Hematopoietic multipotent progenitor cell treated with erythropoietin and hydrocortisone succinate and interleukin-3 and kit ligand, for 6 days (in vitro differentiated cells): ENCODE measurements at places on chromosomes 5 and 9.

DNA sequence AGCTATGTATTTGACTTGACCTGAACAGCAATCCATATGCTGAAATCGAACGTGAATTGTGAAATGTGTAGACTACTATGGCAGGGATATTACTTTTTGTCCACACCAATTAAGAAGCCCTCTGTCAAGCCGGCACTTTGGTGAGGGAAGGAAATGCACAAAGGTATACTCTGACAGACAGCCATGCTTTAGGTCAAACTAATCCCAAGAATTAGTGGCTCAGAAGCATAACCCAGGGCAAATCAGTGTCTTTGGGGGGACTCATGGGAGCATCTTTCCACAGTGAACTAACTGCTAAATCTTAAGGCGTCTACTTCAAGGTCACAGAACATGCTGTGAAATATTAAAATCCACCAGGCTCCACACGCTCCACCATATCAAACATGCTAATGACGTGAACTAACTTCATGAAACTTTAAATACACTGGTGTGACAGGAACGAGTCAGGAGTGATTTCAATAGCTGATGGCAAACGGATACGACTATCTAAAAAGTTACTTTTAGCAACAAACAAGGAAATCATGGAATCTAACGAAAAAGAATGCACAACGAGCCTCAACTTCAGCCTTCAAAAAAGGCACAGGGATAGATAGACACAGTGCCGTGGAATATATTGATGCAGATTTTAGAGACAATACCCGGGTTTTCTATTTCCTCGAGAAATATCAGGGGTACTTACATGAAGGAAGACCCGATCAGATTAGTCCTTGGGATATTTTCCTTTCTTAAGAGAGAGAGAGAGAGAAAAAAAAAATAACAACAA lies 527 bp downstream of the MEF2C start:
- DNase-seq, result peak; percentile 53

DNA sequence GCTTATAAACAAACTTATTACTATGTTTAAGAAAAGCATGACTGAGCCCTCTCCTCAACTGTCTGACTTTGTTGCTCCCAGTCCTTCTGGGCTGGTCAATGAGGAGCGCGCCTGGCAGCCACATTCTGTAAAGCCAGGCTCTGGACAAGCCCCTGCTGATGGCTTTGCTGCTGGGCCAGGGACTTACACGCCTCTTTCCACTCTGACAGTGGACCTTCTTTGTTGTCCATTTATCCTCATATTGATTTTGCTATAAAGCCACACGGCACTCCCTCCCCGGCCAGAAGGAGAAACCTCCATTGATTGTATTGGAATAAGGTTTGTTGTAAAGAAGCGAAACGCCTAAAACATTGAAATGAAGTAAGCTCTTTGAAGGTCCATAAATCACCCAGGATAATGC lies 50.6 kb downstream of the C5orf15 start:
- DNase-seq, result no peak

DNA sequence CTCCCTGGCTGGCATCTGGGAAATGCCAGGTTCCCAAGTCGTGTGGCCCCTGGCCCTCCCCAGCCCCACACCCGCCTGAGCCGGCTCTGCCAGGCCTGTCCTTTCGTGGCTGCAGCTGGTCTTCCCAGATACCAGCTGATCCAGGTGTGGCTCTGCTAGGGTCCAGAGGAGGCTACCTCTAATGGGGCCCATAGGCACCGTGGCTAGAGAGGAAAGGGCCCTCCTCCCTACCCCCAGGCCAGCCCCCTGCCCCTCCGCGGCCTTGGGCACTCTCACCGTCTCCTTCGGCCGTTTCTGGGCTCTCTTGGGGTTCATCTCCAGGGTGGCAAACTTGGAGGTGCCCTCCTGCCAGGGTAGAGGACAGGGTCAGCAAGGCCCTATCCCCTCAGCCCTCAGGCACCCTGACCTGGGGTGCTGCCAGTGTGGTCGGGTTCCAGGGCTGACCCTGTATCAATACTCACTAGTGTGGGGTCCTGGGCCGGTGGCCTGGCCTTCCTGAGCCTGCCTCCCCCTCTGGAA lies 17.0 kb downstream of the RALGDS start:
- no peak for DNase-seq

DNA sequence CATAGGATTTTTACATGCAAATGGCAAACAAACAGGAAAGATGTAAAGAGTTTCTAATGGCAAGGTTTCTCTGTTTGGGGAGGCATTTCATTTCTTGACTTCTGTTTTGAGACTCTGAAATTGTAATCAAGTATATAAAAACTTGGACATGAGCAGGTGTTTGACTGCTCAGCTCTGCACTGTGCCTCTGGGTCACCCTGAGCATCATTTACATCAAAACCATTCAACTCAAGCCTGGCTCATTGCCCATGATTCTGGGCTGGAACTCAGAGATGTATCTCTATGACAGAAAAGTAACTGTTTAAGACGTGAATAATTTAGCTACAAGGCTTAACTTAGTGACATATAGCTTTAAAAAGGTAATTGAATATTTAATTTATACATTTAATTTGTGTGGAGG lies 1402.4 kb upstream of the NUDT12 start:
- DNase-seq, result no peak

GRCh38 chr5:84642795-84643194 lies 258.1 kb upstream of the EDIL3 start:
- DNase-seq, result no peak

GRCh38 chr5:61687371-61687770 lies 355.3 kb downstream of the ZSWIM6 start:
- no peak for DNase-seq

GRCh38 chr5:173968154-173968797 lies 20.7 kb upstream of the C5orf47 start:
- no peak for DNase-seq

DNA sequence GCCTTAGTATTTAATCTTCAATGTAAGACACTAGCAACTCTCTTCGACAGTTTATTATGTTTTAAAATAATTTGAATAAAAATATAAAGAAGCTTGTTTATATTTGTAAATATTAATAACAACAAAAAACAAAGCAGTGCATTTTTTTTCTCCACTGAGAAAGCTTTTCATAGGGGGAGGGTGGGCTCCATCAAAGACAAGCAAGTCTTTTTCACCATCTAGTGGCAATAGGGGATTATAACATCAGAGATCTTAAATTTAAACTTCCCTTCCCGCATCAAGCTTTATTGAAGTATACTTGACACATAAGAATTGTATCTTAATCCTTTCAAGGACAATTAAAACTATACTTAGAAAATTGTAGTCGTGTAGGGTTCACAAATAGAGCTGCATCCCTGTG lies 9.3 kb upstream of the OR13F1 start:
- DNase-seq, result peak; percentile 34

- DNase-seq, result no peak
These were observed 31.3 kb downstream of the PARP8 start for GRCh38 chr5:50697739-50698138.

DNA sequence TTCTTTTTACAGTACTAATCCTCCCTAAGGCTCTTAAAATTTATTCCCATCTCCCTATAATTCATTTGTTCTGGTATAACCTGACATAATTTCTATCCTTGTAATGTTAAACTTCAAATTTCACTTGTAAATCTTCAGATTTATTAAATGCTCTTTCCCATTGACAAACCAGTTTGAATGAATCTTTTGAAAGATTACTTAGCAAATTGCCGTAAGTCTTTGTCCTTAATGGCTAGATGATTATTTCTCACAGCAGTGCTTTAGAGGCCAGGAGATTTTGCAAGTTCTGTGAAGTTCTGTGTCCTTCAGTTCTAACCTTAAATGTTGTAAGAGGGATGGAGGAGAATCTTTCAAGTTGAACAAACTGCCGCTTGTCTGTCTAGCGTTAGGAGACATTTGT lies 4.2 kb downstream of the SLC44A1 start:
- DNase-seq, result no peak

DNA sequence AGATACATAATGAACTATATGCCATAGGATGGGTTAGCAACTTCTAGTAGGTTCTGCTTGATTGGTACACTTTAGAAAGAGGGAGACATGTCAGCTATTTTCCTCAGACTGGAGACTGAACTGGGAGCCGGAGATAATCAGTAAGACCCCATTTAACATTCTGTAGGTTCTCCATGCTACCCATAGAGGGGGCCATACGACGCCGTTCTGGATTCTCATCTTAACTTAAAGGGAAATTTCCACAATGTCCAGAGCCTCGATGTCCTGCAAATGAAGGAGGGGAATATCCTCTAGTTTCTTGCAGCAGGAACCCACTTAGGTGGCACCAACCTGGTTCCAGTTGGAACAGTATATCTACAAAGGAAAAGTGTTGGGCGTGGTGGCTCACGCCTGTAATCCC lies 22.3 kb upstream of the NPM1 start:
- DNase-seq, result peak; percentile 63

DNA sequence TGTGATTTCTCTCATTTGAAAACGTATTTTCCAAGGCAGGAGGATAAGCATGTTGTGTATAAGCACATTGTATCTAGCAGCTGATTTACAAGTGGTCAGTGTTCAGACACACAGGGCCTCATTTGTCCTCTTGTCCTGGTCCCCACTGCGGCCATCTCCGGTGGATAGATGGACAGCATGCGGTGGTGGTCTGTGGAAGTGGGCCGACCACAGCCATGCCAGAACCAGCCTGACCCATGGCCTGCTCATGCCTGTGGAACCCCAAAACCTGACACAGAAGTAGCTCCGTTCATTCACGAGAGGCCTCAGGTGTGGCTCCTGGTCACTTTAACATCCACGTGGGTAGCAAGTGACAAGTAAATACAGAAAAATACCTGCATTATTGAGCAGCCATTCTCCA lies 14.6 kb downstream of the IRX2 start:
- DNase-seq, result no peak
